ENCODE measurements at places on chromosomes 2 and 18.

DNA sequence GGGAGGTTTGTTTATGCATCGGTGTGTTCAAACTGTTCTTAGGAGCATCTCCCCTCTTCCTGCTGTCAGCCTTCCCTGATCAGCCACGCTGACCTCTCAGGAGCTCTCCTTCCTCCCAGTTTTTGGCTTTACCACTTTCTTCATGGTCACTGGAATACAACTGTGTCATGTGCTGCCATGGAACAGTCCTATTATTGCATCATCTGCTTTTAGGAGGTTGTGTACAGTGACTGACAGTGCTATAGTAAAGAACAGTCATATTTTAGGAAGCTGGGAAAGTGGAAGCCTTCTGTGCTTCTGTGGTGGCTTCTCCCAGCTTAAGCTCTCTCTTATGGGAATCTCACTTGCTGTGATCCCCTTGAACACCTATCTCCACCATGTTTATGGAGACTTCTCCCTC, 165.5 kb downstream of the TPGS2 start:
- DNase-seq: no peak

GRCh38 chr2:101983486-101983885, 8.3 kb upstream of the IL1R2 start:
- DNase-seq: no peak

GRCh38 chr2:41495050-41495449, 552.8 kb upstream of the PKDCC start:
- no peak for DNase-seq

DNA sequence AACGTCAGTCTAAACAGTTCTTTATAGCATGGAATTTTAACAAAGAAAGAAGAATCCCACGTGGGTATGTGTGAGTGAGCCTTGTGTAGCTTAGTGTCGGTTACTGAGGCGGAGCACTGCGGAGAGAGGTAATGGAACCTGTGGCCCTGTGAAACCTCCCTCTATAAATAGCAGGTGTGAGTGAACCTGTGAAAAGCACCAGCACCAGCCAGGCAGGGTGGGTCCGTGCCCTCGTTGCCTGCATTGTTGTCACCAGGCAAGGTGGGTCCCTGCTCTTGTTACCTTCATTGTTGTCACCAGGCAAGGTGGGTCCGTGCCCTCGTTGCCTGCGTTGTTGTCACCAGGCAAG, 4.7 kb downstream of the CTDP1 start:
- DNase-seq: no peak

DNA sequence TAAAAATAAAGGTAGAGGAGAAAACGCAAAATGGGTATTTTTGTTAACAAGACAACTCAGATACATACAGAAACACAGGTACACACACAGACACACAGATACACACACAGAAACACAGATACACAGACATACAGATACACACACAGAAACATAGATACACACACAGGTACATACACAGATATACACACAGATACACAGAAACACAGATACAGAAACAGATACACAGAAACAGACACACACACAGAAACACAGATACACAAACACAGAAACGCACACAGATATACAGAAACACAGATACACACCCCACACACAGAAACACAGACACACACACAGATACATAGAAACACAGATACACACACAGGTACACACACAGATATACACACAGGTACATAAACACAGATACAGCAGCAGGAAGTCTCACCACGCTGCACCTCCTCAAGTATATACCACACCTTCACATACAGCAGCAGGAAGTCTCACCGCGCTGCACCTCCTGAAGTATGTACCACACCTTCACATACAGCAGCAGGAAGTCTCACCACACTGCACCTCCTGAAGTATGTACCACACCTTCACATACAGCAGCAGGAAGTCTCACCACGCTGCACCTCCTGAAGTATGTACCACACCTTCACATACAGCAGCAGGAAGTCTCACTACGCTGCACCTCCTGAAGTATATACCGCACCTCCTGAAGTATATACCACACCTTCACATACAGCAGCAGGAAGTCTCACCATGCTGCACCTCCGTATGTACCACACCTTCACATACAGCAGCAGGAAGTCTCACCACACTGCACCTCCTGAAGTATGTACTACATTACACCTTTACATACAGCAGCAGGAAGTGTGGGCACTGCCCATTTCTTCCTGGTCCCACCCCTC, 250.5 kb downstream of the HDAC4 start:
- no peak for DNase-seq

DNA sequence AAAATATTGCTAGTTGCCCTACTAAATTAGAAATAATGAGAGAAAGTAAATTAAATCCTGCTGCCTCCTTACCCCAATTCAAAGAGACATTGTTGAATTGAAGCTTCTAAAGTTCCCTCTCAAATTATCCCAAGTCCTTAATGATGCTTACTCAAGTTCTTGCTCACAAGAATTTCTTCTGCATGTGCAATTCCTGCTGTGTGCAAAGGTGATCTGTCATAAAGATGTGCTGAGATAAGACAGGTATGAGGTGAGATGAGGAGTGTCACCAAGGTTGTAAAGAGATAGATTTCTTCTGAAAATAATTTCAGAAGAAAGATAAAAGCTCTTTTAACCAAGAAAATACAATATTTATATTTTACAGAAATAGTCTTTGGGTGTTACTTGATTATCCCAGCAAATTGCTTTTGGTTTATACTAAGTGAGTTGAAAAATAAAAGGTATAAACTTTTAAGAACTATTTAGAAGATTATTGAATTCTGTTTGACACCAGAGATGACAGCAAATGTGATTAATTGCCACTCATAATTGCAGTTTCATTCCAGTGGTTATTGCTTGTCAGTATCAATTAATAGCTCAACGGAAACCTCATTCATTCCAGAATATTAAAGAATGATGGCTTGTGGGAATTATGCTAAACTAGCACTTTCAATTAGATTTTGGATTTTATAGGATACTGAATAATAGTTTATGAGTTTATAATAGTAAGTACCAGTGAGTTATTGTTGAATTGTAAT, 674.3 kb downstream of the STK39 start:
- no peak for DNase-seq

DNA sequence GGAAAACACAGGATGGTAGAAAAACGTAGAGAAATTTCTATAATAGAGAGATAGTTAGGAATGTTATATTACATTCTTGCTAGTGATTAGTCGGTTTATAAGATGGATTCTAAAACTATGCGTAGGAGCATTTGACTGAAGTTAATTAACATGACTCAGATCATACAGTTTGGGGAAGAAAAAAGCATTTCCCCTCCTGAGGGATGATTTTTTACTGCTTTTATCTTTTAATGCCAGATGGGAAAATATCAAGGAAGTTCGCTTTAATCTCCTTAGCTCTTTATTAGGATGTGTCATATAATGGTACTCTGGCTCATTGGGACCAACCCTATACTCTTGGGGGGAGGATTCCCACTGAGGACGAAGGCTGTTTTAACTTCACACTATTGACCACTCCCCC, 502.1 kb downstream of the TGIF1 start:
- no peak for DNase-seq

- no peak for DNase-seq
These were observed 22.5 kb downstream of the FAM210A start for GRCh38 chr18:13703899-13704298.

DNA sequence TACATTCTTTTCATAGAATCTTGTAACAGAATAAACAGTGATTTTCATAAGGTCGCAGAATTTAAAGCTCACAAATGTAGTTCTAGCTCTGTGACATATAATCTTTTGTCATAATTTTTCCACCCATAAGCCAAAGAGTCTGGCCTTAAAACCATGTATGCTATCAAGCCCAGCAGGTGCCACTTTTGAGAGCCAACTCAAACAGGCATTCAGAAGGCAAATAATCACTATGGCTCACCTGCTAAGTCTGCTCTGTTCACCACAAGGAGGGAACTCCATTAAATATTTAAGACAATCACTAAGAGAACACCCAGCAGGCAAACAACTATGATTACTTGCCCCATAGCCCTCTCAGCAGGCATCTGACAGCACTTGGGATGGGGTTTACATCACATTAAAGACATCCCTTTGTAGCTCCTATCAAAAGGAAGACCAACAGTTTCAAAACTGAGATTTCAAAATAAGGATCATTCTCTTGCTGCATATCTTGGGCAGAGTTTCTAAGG, 241.6 kb downstream of the PDE11A start:
- DNase-seq: no peak

- no peak for DNase-seq
These were observed 296.5 kb downstream of the DCC start for GRCh38 chr18:52636536-52636935.

DNA sequence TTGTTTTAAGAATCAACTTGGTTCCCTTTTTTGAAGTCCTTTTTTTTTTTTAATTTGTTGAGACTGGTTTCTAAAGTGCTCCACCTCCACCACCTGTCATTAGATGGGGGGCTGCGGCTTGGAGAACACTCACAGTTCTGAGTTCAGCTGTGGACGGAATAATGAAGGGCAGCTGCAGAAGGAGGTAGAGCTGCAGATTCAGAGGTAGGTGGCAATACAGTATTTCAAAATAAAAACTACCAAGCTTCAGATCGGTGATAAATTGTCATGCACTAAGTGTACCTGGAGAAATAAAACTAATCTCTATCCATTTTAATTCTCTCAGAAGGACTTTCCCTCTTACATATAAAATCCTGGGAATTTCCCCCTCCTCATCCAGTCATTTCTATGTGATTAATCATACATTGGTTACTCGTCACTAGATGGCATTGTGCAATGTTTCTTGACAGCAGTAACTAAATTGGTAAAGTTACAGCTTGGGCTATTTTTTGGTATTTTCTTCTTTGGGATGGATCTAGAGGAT, 81.1 kb upstream of the SLC39A10 start:
- no peak for DNase-seq

- DNase-seq: no peak
These were observed 61.0 kb downstream of the BIN1 start for GRCh38 chr2:127045792-127046501.

DNA sequence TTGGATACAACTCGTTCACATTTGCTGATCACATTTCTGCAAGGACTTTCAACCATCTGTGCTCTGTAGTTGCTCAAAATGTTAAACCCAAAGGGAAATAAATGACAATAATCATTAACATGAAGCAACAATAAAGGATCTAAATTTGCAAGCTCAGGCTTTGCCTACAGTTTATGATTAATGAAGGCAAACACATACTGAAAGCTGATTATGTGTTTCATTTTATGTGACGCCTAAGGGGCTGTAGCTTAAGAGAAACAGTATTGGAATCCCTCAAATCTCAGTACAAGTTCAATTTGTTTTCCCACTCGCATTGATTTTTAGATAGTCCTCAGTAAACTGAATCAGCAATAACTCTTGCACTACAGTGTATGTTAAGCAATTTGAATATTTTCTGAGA, 160.3 kb upstream of the FSIP2 start:
- DNase-seq: no peak

GRCh38 chr2:68706637-68707036, 28.0 kb upstream of the ARHGAP25 start:
- no peak for DNase-seq

GRCh38 chr2:186036862-186037449, 298.4 kb downstream of the FSIP2 start:
- DNase-seq: no peak

GRCh38 chr2:105100046-105100840, 62.4 kb downstream of the MRPS9 start:
- no peak for DNase-seq

DNA sequence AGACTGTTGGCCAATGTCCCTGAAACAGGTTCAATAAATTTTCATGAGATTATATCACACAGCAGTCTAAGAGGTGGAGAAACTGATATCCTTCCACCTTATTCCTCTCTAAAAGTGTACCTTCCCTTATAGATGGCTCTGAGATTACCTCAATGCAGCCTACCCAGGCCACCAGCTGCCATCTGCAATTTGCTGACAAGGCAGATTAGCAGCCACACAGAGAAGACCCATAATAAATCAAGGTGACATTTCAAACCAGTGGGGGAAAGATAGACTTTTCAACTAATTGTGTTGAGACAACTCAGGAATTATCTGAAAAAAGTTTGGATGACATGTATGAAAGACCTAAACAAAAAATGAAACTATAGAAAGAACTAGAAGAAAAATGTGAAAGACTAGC, 43.2 kb downstream of the ZBTB7C start:
- DNase-seq: no peak

DNA sequence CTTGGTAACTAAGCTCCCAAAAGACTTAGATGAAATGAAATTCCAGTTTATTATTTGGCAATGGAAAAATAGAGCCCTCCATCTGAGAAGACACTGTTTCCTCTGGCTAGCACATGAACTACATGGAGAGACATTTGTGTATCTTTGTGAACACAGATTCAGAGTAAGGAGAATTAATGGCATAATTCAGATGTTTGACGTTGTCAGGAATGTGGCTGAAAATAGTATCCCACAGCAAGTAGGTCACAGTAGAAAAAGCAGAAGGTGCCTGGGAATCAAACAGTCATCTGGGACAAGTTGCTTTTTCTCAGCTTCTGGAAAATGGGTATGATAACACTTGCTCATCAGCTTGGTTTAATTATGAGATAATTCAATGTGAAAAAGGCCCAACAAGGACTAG, 288.6 kb downstream of the PTPRM start:
- DNase-seq: no peak

- DNase-seq: no peak
These were observed 64.7 kb downstream of the DGKD start for GRCh38 chr2:233418761-233419546.

DNA sequence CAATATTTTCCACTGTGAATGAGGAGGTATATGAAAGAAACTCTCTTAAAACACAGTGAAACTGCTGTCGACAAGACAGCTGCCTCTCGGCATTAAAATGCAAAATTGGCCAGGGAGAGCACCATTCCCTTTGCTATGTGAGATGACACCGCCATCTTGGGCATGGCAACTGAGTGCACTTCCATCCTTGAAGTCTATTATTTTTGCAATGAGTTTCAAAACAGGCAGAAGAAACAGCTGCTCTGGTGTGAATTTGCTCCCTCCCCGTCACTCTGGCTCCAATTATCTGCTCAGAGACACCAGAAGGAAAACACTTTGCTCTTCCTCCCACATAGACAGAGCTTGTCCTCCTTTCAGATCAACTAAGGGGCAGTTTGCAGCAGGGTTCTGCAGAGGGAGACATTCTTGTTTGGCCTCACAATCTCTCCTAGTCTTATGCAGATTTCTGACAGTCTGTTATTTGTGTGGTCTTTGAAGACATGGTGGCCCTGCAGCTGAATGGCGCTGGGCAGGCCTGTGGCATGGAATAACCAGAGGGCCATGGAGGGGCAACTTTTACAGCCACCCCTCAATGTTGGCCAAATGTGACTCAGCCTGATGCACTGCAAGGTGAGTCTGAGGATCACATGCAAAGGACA, 48.6 kb upstream of the SEC11C start:
- no peak for DNase-seq

Data from activated CD4-positive, alpha-beta T cell treated with anti-CD3 and anti-CD28 coated beads, Interleukin-2, amount 50 U/mL, for 24 hours (primary cell).